ENCODE measurements at places on chromosomes 11 and 22. TPM values are rescaled to one million over a fixed set of nuclear protein-coding genes. Genes with fewer than 3 reads are reported as not detected.
A peak's percentile ranks its signal among the peaks of the same experiment; 100 is the strongest.

- no peak for DNase-seq
These were observed 4.3 kb upstream of the APOL6 start for GRCh38 chr22:35643991-35644390.

DNA sequence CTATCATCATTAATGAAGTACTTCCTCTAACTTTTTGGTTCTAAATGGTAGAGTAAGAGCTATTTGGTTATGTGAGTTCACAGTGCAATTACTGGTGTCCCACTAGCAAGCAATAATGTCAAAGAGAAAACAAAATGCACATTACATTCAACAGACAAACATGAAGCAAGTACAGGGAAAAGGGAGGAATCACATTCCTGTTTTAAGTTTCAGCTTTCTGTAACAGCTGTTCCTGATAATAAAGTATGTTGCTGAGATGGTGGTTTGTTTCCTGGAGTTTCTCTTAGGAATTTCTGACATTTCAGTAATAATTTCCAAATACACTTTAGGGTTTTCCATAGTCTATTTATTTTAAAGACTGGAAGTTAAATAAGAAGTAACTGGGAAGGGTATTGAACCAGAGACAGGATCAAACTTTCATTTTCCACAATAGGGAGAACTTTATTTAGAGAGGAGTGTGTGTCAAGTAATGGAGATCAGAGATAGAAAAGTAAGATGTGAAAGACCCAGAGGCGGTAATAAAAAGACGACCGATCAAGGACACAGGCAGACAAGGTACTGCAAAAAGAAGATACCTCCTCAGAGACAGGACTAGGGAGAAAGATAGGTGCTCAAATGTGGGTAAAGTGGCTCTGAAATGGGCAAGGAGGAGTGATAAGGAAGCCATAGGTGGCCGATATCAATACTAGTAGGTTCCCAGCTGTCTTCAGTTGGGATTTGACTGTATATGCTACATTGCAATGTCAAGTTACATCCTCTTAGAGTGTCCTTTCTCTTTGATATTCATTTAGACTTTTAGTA, 20.8 kb upstream of the CLNS1A start:
- DNase-seq = no peak

GRCh38 chr11:440065-441042, 1.5 kb downstream of the ANO9 start:
- no peak for DNase-seq

GRCh38 chr11:47523490-47524225, 29.3 kb downstream of the CELF1 start:
- peak; percentile 69 for DNase-seq

DNA sequence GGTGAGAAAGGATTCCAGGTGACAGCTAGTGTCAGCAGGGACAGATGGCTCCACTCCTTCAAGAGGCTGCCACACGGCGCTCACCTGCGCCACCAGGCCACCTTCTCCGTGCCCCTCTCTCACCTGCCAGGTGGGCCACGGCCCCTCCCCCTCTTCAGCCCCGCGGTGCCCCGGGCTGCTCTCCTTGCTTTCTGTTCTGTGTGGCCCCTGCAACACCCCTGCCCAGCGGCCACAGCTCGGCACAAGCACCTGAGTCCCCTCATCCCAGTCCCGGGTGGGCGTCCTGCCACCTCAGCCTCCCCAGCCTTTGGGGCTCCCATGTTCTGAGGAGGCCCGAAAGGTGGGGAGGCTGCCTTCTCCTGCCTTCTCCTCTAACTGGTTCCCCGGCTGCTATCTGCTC, 46.4 kb downstream of the APOL1 start:
- DNase-seq = no peak

- no peak for DNase-seq
These were observed 5.9 kb downstream of the ARL2 start for GRCh38 chr11:65019824-65020223.

Gene PNPLA3
- total RNA-seq = 3.8 TPM

Measured in G401 (cell line).